Occipital lobe (tissue), 3 donors: ENCODE measurements at places on chromosomes 7 and 10. TPM values are rescaled to one million over a fixed set of nuclear protein-coding genes. Genes with fewer than 3 reads are reported as not detected.

NODAL gene
- 2.2 TPM for total RNA-seq

PLXNA4 gene
- 103 TPM for total RNA-seq

WNT8B gene
- total RNA-seq = not detected

PPP1R17 gene
- 2.7 TPM for total RNA-seq

NPS gene
- not detected for total RNA-seq

EN2 gene
- not detected for total RNA-seq

ADARB2 gene
- total RNA-seq = 4.8 TPM

- no peak for DNase-seq
Measured at GRCh38 chr7:20284003-20284770, 46.5 kb upstream of the ITGB8 start.

GRCh38 chr7:39637400-39637799, 14.0 kb downstream of the RALA start:
- DNase-seq = no peak

- no peak for DNase-seq
Measured at GRCh38 chr10:5775685-5776084, 37.5 kb downstream of the GDI2 start.

DNA sequence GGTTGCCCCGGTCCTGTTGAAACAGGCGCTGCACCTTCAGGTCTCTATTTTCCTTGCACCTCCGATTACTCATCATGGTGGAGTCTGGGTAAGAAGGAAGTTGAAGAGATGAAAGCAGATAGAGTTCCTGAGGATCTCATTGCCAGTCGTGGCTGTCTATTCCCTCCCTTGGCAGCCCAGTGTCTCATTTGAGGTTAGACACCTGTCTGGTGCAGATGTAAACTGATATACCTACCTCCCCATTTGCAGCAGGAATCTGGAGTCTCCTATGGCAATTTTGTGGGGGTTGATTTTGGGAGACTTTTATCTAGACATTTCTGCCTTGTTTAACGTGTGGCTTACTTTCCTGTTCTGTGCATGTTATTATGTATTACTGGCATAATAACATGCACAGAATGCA, 212.1 kb downstream of the BICC1 start:
- no peak for DNase-seq

DNA sequence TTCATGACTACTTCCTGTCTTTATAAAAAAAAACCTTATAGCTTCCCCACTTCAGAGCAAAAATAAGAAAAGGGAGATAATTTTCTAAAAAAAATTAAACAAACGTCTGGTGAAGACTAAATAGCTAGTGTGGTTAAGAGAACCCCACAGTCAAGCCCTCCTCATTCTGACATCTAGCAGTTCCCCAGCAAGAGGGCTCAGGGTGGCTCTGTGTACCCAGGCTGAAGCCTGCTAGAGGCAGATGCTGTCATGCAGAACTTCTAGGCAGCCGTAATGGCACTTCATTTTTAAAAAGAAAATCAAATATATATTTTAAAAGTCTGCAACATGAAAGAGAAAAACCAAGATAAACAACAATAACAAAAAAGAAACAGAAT, 223.1 kb upstream of the KLF14 start:
- DNase-seq = no peak

DNA sequence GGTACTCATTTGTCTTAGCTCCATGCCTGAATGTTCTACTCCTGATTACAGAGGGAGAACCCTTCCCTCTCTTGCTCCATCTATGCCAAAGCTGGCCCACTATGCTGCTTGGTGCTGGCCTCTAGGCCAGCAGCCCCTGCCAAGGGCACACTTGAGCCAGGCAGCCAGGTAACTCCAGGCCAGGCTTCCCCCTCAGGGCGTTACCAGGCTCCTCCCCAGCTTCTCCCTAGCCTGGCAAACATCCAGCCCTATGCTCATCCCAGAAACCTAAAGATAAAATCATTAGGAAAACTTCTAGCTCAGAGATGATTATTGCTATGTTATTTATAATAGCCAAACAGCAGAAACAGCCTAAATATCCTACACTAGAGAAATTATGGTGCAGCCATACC, 103.7 kb downstream of the KCNMA1 start:
- no peak for DNase-seq

- DNase-seq = no peak
Measured at GRCh38 chr7:47888371-47889265, 59.6 kb downstream of the PKD1L1 start.

- DNase-seq = no peak
Measured at GRCh38 chr10:111265341-111265740, 188.5 kb downstream of the ADRA2A start.

DNA sequence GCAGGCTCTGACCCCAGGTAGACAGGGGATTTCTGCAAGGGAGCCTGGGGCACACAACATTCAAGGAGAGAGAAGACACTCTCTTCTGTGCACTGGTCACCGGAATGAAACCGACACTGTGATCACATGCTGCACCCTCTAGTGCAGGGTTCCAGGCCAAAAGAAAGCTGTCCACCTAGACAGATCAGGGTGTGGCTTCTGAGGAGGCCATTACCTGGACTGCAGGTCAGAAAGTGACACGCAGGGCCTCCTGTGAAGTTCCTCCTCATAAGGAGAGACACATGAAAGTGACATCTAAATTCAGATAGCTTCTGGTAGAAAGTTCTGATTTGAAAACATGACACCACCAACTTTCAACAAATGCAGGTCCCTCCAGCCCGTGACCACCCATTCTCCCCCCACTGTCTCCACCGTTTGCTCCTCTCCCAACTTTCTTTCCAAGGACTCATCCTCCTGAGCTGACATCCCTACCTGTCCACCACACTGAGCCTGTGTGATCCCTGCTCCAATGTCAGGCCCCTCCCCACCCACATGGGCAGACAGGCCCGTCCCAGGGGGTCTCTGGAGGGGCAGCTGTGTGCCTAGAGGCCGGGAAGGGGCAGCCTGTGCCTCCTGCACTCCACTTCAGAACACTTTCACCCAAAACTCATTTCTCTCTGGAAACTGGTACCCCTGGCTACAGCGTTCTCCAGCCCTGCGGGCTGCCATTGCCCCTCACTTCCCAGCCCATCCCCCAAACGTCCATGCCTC, 198.0 kb downstream of the TNS3 start:
- DNase-seq = no peak

- no peak for DNase-seq
Measured at GRCh38 chr10:113035732-113036312, 85.8 kb downstream of the TCF7L2 start.

DNA sequence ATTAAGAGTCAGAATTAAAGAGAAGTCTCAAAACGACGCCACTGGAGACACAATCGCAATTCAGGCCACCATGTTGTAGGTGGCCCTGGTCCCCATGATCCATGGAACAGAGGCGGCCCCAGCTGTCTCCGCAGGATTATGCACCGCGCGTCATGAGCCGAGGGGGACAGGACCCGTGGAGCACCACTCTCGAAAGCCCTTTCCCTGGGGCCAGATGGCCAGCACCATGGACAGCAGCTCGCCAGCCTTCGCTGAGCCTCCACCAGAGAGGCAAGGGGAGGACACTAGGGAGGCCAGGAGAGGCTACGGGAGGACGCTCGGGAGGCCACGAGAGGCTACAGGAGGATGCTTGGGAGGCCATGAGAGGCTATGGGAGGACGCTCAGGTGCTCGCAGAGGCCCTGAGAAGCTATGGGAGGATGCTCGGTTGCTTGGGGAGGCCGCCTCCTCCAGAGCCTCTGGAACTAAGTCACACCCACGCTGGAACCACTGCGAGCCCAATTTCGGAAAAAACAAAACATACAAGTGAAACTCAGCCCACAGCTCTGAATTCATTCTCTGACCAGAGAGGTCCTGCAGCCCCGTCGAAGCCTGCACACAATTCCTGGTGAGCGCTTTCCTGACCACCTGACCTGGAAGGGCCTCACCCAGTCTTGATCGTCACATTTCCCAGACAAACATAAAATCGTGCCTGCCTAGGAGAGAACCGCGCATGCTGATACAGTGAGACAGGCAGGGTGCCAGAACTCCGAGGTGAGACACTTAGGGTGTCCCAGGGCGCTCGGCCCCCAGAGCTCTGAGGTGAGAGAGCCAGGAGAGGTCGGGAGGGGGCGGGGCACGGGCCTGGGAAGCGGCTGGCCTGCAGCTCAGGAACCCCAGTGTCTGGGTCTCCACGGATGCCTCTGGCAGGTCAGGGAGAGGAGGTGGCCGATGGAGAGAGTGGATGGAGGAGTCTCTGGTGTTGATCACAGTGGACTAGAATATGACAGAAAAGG, 224.4 kb downstream of the PTPRN2 start:
- no peak for DNase-seq

DNA sequence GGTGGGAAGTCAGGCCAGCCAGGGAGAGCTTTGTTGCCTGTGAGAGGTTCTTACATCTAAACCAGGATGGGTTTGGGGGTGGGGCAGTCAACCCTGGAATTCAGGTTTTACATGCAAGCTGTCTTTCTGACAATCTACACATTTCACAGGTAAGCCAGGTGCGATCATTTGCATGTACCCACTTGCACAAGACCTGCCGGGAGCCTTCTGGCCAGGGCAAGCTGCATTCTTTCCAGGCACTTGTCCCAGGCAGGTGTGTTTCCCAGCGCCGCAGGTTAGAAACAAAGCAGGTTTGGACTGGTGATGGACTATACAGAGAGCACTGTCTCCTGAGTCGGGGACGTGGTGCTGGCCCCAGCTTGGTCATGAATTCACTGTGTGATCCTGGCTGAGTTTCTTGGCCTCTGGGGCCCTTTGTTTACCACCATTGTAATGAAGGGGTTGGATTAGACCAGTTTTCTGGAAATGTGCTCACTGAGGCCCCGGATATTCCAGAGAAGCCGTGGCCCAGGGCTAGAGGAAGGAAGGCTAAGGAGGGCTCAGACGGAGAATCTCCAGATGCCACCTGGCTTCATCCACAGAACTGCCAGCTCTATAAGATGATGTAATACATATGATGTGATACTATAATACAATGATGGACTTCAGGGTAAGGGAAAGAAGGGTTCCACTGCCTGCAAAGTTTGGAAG, 205.2 kb upstream of the SVIL start:
- DNase-seq = no peak

- DNase-seq = no peak
Measured at GRCh38 chr7:139683137-139683921, 94.5 kb downstream of the HIPK2 start.

- no peak for DNase-seq
Measured at GRCh38 chr10:90917968-90918318, 2.9 kb downstream of the ANKRD1 start.

DNA sequence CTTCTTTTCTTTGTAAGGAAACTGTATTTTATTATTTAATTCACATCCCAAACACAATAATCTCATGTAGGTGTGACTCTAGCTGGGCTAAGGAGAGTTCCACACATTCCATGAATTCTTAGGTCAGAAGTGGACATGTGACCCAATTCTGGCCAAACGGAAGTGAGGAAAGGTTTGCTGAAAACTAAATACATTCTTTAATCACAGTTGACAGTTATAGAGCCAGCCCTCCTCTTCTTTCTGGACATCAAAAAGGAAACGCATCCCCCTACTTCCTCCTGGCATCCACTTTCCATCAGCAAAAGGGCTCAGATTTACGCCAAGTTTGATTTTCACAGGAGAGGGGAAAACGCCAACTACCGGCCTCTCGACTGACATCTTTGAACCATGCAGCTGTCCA, 774.4 kb upstream of the POM121L12 start:
- DNase-seq = no peak

DNA sequence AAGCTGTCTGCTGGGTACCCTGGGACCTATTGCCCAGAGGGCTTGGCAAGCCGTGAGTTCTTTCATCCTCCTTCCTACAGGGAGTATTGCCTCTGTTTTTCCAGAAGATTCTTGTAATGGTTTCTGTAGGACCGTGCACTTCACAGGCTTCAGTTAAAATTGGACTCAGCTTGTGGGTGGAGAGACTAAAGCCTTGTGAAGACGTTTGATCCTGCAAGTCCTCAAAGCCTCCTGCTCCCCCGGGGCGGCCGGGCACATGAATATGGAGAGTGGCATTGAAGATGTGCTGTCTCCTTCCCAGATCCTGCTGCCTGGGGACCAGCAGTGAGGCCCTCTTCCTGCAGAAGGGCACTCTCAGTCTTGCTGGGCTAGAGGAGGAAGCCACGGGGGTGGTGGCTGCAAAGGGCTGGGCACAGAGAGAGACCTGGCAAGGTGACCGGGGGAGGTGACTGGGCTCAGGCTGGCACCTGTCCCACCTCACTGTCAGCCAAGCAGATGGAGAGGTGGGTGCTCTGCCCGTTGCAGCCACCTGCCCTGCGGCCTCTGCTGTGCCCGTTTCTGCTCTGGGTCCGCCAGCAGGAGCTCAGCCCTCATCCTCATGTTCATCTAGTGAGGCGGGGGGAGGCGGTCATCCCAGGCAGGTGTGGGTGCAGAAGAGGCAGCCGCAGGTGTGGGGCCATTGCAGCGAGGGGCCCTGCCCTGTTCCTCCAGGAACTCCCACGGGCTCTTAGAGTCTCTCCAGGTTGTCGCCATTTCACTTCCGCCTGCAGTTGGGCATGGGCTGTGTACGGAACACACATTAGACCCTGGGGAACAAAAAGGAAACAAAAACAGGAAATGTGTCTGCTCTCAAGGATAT, 55.7 kb downstream of the TMEM209 start:
- no peak for DNase-seq

DNA sequence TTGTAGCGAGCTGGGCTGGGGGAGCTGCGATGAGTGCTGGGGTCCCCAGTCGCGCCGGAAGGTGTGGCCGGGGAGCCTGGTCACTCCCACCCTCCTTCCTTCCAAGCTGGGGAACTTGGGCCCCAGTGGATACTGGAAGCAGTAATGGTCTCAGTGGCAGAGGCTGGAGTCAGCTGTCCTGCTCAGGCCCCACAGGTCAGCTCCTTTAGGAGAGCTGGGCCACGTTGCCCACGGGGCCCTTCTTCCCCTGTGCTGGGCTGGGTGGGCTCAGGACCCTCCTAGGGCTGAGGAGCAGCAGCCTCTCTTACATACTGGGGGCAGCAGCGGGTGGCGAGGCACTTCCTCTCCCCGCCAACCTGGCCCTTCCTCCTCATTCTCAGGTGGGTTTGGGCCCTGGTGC, 200.6 kb upstream of the MKI67 start:
- DNase-seq = no peak

DNA sequence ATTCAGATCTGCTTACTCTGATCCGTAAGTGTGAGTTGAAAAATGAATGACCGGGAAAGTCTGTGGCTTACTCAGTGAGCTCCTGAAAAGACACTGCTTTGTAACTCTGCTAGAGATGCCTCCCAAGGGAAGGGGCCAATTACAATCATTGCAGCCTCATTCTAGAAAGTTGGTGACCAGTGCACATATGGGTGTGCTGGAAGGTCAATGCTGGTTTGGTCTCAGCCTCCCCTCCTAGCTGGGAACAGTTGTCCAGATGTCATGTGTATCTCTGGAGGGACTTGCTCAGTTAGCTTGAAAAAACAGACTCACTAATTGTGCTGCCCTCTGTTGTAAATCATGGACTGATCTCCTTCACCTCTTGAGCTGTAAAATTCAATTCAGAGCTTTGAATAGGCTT, 405.0 kb downstream of the ADRA2A start:
- DNase-seq = no peak
